ENCODE measurements at places on chromosomes 7 and 10.

DNA sequence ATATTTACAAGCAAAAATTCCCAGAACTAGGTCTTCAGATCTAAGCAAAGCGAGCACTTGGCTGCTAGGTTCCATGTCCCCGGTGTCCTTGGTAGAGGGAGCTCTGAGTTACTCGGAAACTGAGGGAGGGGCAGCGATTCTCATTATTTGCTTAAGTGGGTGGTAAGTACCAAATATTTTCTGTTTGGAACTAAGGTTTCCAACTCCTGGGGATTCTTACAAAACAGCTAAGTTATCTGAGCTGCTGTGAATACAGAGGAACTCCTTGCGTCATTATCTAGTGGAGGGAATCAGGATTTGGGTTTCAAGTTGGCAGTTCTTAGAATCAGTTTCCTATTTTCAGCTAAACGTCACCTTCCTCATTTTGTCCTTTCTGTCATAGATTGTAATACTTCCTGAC is 76.8 kb upstream of the IKZF1 start:
- no peak for DNase-seq
- H3K27me3 ChIP-seq: no peaks in the 10 kb centered on the region
- H3K27ac ChIP-seq: peak overlapping the region; percentile 43
- no peaks in the 10 kb centered on the region for H3K4me1 ChIP-seq
- H3K36me3 ChIP-seq: no peaks in the 10 kb centered on the region

GRCh38 chr10:124033887-124034218 is 59.5 kb downstream of the CHST15 start:
- H3K4me3 ChIP-seq: no peak overlapping the region
- peak overlapping the region; percentile 50 for H3K27ac ChIP-seq
- H3K4me1 ChIP-seq: peaks cover 13% of the 10 kb centered on the region
- no peak for DNase-seq
- no peaks in the 10 kb centered on the region for H3K36me3 ChIP-seq

- H3K4me3 ChIP-seq: no peak overlapping the region
- peaks cover 6% of the 10 kb centered on the region for H3K27me3 ChIP-seq
- H3K4me1 ChIP-seq: no peaks in the 10 kb centered on the region
- no peak overlapping the region for H3K27ac ChIP-seq
- DNase-seq: no peak
- peaks cover 59% of the 10 kb centered on the region for H3K36me3 ChIP-seq
Measured at GRCh38 chr10:45444976-45445898, 71.2 kb downstream of the ALOX5 start.

DNA sequence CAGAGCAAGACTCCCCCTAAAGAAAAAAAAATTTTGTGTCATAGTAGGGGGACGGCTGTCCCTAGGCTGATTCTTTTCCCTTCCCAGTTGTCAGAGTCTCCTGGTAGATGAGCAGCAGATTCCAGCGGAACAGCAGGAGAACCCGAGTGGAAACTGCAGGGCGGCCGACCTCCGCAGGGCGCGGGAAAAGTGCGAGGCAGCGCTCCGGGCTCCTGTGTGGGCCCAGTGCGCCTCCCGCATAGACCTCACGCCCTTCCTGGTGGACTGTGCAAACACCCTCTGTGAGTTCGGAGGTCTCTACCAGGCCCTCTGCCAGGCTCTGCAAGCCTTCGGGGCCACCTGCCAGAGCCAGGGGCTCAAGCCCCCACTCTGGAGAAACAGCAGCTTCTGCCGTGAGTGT is 46.0 kb downstream of the ZAN start:
- no peak overlapping the region for H3K27ac ChIP-seq
- no peaks in the 10 kb centered on the region for H3K36me3 ChIP-seq
- DNase-seq: no peak
- peaks cover 53% of the 10 kb centered on the region for H3K27me3 ChIP-seq
- H3K4me1 ChIP-seq: no peaks in the 10 kb centered on the region

- no peaks in the 10 kb centered on the region for H3K27me3 ChIP-seq
- no peak overlapping the region for H3K4me3 ChIP-seq
- H3K36me3 ChIP-seq: no peaks in the 10 kb centered on the region
- no peak overlapping the region for H3K27ac ChIP-seq
- no peaks in the 10 kb centered on the region for H3K4me1 ChIP-seq
Measured at GRCh38 chr7:159046300-159046699, 98.4 kb downstream of the VIPR2 start.

DNA sequence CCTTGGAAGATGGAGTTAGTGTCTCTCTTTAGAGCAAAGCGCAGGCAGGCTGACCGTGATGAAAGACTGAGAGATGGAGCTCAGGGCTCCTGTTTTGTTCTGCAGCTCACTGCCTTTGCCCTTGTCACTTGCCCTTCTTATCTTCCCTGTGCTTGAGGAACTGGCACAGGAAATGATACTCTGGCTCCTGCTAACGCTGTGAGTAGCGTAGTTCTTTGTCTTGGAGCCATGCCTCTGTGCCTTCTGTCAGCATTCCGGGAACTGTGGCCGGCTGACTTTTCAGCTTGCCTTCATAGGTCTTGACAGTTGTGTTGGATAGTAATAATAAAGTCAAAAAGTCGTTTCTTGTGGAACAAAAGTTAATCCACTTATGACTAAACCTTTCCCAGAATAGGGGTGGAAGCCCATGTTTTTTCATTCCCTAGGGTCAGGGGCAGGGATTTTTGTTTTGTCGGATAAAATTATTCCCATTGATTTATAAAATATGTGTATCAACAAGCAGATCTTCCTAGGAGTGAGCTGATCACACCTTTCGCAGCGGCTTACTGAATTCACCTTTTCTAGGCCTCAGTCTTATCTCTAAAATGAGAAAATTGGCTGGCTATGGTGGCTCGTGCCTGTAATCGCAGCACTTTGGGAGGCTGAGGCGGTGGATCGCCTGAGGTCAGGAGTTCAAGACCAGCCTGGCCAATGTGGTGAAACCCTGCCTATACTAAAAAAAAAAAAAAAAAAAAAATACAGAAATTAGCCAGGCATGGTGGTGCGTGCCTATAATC is 16.6 kb upstream of the TMEM236 start:
- no peak for DNase-seq
- H3K27ac ChIP-seq: no peak overlapping the region
- H3K4me1 ChIP-seq: peaks cover 9% of the 10 kb centered on the region
- H3K36me3 ChIP-seq: no peaks in the 10 kb centered on the region
- H3K4me3 ChIP-seq: no peak overlapping the region

- H3K27ac ChIP-seq: no peak overlapping the region
- no peaks in the 10 kb centered on the region for H3K27me3 ChIP-seq
- no peak for DNase-seq
- peaks cover 2% of the 10 kb centered on the region for H3K4me1 ChIP-seq
- no peaks in the 10 kb centered on the region for H3K36me3 ChIP-seq
- no peak overlapping the region for H3K4me3 ChIP-seq
Measured at GRCh38 chr7:155285833-155286232, 11.8 kb upstream of the INSIG1 start.

DNA sequence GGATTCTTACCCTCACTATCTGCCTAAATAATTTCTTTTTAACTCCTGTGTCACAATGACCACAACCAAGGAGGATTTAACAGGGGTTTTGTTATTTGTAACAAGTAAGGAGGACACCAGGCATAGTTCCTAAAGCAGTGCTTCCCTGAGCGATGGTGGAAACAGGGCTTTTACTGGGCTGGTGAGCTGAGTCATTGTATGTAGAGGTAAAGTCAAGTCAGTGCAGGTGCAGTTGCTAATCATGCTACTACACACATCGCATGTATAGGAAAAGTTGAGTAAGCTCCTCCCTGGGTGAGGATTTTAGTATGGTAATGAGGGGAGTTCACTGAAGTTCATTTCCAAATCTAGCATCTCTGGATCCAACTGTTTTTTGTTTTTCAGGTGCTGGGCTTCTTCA is 22.9 kb upstream of the ABCA13 start:
- H3K4me1 ChIP-seq: no peaks in the 10 kb centered on the region
- no peak for DNase-seq
- no peak overlapping the region for H3K27ac ChIP-seq

- H3K27ac ChIP-seq: no peak overlapping the region
- no peak overlapping the region for H3K4me3 ChIP-seq
- peaks cover 3% of the 10 kb centered on the region for H3K27me3 ChIP-seq
- DNase-seq: no peak
Measured at GRCh38 chr7:149463500-149464161, 2.8 kb upstream of the ZNF777 start.

GRCh38 chr10:30722956-30723620 is 93.5 kb upstream of the LYZL2 start:
- DNase-seq: no peak
- no peak overlapping the region for H3K27ac ChIP-seq
- no peaks in the 10 kb centered on the region for H3K4me1 ChIP-seq
- H3K4me3 ChIP-seq: no peak overlapping the region
- no peaks in the 10 kb centered on the region for H3K27me3 ChIP-seq

GRCh38 chr7:151884312-151885201 is 7.6 kb upstream of the PRKAG2 start:
- no peaks in the 10 kb centered on the region for H3K36me3 ChIP-seq
- H3K27ac ChIP-seq: no peak overlapping the region
- H3K27me3 ChIP-seq: peaks cover 9% of the 10 kb centered on the region
- H3K4me1 ChIP-seq: no peaks in the 10 kb centered on the region

DNA sequence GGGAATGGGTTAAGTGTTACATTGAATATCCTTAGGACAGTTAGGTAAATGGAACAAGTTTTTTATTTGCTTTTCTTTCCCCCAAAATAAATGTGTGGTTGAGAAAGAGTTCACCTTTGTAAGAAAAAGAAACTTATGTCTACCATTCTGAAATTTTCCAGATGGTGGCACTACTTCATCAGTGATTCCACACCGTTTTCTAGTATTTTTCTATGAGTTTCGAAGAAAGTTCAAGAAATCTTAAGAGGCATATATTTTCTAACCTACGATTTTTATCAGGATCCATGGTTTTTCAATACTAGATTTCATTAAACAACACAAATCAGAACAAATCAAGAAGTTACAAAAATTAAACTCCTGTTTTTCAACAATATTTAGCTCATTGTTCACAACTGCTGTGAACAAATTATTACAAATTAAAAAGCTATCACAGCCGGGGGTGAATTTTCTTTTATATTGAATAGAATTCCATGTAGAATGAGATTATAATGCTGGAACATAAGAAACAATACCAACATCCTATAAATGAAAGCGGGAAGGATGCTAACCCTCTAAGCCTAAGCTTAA is 163.1 kb upstream of the NPVF start:
- H3K36me3 ChIP-seq: no peaks in the 10 kb centered on the region
- H3K27ac ChIP-seq: no peak overlapping the region
- H3K27me3 ChIP-seq: no peaks in the 10 kb centered on the region
- no peak overlapping the region for H3K4me3 ChIP-seq
- H3K4me1 ChIP-seq: no peaks in the 10 kb centered on the region

GRCh38 chr7:15284396-15284795 is 277.4 kb downstream of the AGMO start:
- no peak overlapping the region for H3K27ac ChIP-seq
- H3K36me3 ChIP-seq: no peaks in the 10 kb centered on the region
- DNase-seq: no peak
- H3K27me3 ChIP-seq: no peaks in the 10 kb centered on the region

DNA sequence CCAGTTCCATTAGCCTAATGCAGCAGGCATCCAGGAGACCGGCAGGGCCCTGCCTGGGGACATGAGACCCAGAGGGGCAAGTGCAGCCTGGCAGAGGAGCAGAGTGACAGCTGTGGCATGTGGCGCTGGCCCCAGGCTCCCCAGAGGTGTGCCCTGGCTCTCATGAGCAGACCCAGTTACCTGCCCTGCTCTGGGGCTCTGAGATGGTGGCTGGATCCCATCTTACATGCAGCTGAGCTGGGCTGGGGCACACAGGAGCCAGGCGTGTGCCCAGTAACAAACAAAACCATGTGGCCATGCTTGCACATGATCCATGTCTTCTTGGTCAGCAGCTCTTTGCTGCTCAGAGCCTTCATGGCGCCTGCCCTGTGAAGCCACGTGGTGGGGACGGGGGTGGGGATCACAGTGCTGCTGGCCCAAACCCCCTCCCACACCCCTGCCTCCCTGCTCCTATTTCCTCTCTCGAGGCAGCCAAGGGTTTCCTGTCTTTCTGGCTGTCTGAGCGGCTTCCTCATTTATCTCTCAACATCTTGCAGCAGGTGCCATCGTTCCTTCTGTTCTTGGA is 40.3 kb upstream of the GTF2I start:
- H3K4me3 ChIP-seq: no peak overlapping the region
- H3K4me1 ChIP-seq: no peaks in the 10 kb centered on the region
- H3K36me3 ChIP-seq: no peaks in the 10 kb centered on the region
- DNase-seq: no peak
- no peak overlapping the region for H3K27ac ChIP-seq

- no peak overlapping the region for H3K4me3 ChIP-seq
- no peaks in the 10 kb centered on the region for H3K36me3 ChIP-seq
- H3K4me1 ChIP-seq: no peaks in the 10 kb centered on the region
- H3K27me3 ChIP-seq: no peaks in the 10 kb centered on the region
- H3K27ac ChIP-seq: no peak overlapping the region
- DNase-seq: no peak
Measured at GRCh38 chr10:68647672-68648341, 73.2 kb upstream of the CCAR1 start.

GRCh38 chr10:91596825-91597196 is 36.1 kb downstream of the PPP1R3C start:
- H3K4me1 ChIP-seq: peaks cover 14% of the 10 kb centered on the region
- no peaks in the 10 kb centered on the region for H3K27me3 ChIP-seq
- H3K4me3 ChIP-seq: no peak overlapping the region
- no peaks in the 10 kb centered on the region for H3K36me3 ChIP-seq

- peak; percentile 67 for DNase-seq
- H3K27me3 ChIP-seq: no peaks in the 10 kb centered on the region
- H3K27ac ChIP-seq: no peak overlapping the region
- no peaks in the 10 kb centered on the region for H3K36me3 ChIP-seq
- no peak overlapping the region for H3K4me3 ChIP-seq
- no peaks in the 10 kb centered on the region for H3K4me1 ChIP-seq
Measured at GRCh38 chr7:115749924-115750323, 280.6 kb downstream of the TFEC start.

- H3K4me1 ChIP-seq: peaks cover 6% of the 10 kb centered on the region
- H3K27me3 ChIP-seq: no peaks in the 10 kb centered on the region
- H3K4me3 ChIP-seq: no peak overlapping the region
- DNase-seq: no peak
- H3K36me3 ChIP-seq: no peaks in the 10 kb centered on the region
Measured at GRCh38 chr7:132380059-132380458, 196.2 kb downstream of the PLXNA4 start.

DNA sequence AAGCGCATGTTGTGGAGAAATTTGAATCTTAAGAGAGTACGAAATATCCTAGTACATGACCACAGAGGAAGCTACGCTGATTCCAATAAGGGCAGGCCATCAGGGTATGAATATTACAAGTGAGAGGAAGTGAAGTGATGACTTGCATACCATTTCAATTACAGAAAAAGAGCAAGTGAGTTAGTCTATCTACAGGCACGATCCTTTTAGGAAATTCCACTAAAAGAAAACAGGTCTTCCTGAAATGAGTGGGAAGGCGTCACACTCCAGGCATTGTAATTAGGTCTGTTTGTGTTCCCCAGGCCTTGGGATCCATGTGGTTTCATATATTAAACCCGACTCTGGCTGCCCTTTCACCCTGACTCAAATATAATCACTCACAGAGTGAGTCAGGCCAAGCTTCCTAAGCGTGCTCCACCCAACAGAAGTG is 152.5 kb downstream of the SEMA3A start:
- no peak overlapping the region for H3K27ac ChIP-seq
- H3K36me3 ChIP-seq: no peaks in the 10 kb centered on the region
- H3K4me3 ChIP-seq: no peak overlapping the region

- H3K4me1 ChIP-seq: no peaks in the 10 kb centered on the region
- no peaks in the 10 kb centered on the region for H3K36me3 ChIP-seq
Measured at GRCh38 chr7:154777023-154777422, 225.9 kb downstream of the PAXIP1 start.

GRCh38 chr10:60531006-60531405 is 141.3 kb upstream of the ANK3 start:
- no peaks in the 10 kb centered on the region for H3K36me3 ChIP-seq
- no peaks in the 10 kb centered on the region for H3K27me3 ChIP-seq
- no peaks in the 10 kb centered on the region for H3K4me1 ChIP-seq
- H3K4me3 ChIP-seq: no peak overlapping the region
- no peak for DNase-seq
